ENCODE measurements at places on chromosomes 12 and 14.

- DNase-seq, result no peak
Measured at GRCh38 chr12:124790650-124791400, 72.8 kb downstream of the SCARB1 start.

DNA sequence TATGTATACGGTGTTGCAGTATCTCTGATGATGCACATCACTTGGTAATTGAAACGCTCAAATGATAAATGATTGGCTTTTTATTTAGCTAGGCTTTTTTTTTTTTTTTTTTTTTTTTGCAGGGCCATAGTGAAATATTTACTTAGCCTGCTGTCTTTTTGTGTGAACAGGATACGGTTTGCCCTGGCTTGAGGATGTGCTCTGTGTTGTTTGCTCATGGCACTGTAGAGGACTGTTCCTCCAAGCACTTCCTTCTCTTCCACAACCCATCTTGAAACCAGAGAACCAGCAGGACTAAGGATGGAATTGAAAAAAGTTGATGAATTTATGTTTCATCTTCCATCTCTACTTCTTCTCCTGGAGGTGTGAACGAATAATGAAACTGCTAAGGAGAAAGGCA, 15.5 kb upstream of the SSPN start:
- no peak for DNase-seq

DNA sequence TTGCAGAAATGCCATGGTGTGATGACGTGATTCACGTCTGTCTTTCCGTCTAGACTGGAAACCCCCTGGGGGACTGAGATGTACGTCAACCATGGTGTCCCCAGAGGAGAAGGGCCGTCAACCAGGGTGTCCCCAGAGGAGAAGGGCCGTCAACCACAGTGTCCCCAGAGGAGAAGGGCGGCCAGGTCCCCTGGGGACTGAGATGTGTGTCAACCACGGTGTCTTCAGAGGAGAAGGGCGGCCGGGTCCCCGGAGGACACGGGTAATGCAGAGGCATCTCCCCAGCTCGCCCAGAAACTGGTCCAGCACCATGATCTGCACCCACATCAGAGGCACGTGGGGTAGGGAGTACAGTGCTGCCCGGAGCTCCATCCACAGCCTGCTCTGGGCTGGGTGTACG, 30.6 kb upstream of the GALNT9 start:
- no peak for DNase-seq

GRCh38 chr12:116697716-116698115, 40.2 kb downstream of the SPRING1 start:
- DNase-seq, result no peak

GRCh38 chr12:54164387-54165145, 24.2 kb downstream of the SMUG1 start:
- DNase-seq, result no peak

GRCh38 chr12:49983892-49984291, 11.1 kb downstream of the AQP6 start:
- DNase-seq, result no peak

- DNase-seq, result no peak
Measured at GRCh38 chr14:99773521-99774497, 19.4 kb upstream of the EML1 start.

GRCh38 chr12:47949441-47950341, 13.7 kb upstream of the TMEM106C start:
- DNase-seq, result no peak

GRCh38 chr12:85575120-85576096, 260.8 kb downstream of the RASSF9 start:
- DNase-seq, result peak; percentile 1

DNA sequence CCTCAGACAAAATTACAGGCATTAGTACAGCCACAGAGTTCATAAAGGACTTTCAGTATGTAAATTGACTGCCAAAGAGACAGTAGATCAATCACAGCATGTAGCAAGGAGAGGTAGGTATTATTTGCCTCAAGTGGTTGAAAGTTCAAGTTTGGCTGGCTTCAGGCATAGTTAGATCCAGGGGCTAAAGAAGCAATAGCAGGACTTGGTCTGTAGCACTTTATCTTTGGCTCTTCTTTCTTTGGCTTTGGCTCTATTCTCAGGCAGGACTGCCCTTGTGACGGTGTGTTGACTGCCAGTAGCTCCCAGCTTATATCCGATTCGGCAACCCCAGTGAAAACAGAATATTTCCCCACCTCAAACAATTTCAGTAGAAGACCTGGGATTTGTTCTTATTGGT, 346.0 kb upstream of the TBX3 start:
- no peak for DNase-seq

DNA sequence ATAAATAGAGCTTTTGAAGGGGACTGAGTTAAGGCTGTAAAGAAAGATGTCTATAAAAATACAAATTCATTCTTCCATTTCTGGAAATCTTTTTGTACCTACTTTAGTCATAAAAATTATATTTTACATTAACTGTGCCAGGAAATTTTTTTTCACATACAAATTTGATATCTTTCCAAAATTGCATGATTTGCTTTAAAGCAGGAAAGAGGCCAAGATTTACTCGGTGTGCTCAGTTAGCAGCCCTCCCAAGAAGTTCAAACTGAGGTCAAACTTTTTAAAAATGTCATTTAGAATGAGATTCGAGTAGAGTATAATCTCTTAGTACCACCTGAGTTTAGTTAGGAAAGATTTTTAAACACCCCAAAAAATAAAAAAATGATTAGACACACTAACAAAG, 173.2 kb upstream of the GRIP1 start:
- no peak for DNase-seq

DNA sequence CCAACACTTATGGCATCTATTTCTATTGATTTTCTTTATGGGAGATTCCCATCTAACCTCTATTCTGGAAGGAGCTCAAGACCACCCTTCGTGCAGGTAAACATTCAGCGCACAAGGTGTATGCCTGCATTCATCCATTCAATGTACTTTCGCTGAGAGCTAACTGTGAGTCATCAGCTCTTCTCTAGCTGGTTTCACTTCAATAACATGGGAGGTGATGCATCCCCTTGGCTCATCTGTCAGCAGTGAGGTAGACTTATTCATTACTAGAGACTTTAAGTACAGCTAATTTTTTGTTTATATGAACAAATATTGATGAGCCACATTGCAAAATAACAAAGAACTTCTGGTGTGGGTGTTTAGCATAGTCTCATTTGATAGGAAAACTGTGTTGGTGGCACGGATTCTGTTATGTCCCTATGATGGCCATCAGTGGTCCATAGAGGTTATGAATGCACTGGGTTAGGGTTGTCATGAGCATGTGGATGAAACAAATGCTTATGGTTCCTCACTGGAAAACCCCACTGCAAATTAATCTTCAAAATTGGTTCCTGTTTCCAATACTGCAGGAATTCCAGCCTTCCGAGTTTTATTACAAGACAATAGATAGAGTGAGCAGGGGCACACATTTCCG, 1151.0 kb downstream of the BCL11B start:
- no peak for DNase-seq

- DNase-seq, result no peak
Measured at GRCh38 chr14:81737938-81738337, 204.3 kb upstream of the SEL1L start.

- no peak for DNase-seq
Measured at GRCh38 chr12:75716291-75717025, 205.0 kb upstream of the KRR1 start.

DNA sequence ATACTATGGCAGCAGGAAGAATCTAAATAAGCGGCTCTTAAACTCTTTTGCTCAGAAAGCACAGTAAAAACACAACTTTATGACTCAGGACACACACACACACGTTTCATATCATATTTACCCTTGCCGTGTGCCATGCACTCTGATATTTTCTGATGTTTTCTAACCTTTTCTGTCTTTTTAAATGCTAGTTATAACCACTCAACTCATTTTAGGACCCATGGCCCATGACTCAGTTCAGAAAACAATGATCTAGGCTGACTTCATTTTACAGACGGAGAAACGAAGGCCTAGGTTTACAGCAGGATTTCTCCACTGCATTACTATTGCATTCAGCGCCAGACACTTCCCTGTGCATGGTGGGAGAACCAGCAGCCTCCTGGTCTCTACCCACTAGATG, 9.1 kb downstream of the VWF start:
- no peak for DNase-seq

DNA sequence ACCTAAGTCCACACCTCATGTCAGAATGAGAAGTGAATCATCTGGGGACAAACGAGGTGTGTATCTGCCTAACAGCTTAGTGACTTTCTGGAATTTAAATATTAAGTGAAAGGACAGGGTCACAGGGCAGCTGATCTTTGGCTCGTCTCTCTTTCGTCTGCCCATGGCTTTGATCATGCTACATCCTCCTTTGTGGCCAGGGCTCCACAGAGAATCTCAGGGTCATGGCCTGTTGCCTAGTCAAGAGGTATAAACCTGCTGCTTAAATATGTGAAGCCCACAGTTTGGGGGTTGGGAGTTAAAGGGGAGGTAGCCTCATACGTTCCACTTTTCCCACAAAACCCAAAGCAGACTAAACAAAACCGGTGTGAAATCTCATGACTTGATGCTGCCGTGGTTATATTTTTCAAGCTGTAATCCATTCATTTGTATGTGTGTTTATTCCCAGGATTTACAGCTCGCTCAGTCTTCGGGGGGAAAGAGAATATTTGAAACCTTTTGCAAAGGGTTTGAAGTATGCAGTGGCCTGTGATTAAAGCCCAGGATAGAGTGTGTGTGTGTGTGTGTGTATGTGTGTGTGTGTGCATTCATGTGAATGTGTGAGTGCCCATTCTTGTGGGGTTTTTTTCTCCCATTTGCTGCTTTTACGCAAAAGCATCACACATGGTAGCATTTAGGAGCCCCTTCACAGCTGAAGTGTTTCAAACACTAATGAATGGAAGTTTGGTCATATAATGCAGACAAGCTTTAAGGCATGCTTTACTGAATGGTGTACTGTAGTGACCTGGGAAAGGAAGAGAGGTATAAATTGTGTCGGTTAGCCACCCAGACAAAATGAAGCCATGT, 137.1 kb downstream of the HMGA2 start:
- no peak for DNase-seq

DNA sequence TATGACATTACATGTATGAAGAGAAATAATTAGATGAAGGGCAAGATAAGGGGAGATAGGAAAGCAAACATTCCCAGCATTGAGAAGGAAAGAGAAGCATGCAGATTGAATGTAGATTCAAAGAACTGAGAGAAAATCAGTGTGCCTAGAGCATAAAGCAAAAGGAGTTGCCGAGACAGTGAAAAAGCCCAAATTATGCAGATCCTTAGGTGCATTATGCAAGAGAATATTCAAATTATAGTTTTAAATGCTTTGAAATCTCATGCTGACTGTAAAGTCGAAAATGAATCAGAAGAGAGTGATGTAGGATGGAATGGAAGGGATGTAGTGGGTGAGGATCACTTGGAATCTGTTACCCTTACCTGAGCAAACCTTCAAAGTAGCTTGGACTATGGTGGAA, 49.9 kb downstream of the PPP4R4 start:
- no peak for DNase-seq

- no peak for DNase-seq
Measured at GRCh38 chr14:96269359-96269710, 13.3 kb downstream of the BDKRB1 start.

- DNase-seq, result no peak
Measured at GRCh38 chr12:16605642-16606116, 283 bp downstream of the LMO3 start.

- DNase-seq, result no peak
Measured at GRCh38 chr14:77311217-77311616, 9.5 kb downstream of the POMT2 start.

- no peak for DNase-seq
Measured at GRCh38 chr14:103121846-103122584, 1.2 kb upstream of the TNFAIP2 start.

- DNase-seq, result no peak
Measured at GRCh38 chr12:21483531-21483930, 17.9 kb downstream of the RECQL start.

DNA sequence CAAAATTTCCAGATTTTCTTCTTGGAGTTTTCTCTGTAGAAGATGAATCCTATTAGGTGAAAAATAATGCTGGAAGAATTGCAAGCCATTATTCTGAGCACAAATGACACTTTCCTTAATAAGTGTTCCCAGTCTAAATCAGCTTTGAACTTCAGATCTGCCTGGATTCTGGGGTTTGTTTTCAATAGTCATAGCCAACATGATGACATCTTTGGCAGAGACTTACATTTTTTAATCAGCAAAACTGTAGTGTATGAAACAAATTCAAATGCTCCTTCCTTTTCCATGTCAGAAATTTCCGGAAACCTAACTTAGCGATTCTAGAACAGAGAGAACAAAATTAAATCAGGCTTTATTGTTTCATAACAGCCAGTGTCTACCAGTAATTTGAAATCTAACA, 88.5 kb downstream of the TSPAN8 start:
- DNase-seq, result no peak

- no peak for DNase-seq
Measured at GRCh38 chr12:20508962-20509361, 140.6 kb downstream of the PDE3A start.

DNA sequence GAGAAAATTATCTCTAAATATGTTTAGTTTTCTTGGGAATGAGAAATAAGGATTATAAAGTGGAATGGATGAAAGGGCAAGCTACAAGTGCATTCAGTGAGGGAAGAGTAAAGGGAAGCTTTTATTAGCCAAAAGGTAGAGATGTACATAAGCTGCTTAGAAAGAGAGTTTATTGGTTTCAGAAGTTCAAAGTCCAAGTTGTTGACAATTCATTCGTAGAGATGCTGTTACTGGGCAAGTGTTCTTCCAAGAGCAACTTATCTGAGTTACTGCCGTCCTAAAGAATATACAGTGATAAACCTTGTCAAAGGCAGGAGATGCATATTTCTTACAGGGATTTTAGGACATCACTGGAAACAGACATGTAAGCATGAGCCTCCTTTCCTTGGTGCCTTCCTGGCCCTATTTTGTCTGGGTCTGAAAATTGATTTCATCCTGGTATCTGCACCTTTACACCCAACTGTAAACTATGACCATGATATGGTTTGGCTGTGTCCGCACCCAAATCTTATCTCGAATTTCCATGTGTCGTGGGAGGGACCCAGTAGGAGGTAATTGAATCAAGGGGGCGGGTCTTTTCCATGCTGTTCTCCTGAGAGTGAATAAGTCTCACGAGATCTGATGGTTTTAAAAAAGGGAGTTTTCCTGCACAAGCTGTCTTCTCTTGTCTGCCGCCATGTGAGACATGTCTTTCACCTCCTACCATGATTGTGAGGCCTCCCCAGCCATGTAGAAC, 46.8 kb downstream of the TRMT5 start:
- no peak for DNase-seq

GRCh38 chr12:132142679-132143335, 1.3 kb downstream of the DDX51 start:
- DNase-seq, result no peak

DNA sequence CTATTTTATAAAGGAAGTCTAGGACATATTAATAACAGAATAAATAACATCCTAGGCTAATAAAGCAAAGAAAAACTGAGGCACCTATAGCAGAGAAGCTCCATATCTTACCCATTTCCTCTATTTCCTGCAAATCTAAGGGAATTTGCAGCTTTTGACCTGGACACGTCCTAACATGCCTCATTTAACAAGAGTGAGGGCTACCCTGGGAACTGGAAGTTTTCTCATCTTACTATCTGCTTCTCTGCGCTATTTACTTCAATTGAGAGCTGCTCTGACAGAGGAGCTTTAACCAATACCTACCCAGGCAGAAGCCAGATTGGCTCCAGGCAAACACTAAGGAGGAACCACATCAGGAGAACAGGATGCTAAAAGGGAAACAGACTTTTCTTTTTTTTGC, 5.7 kb downstream of the YBX3 start:
- no peak for DNase-seq
